OCI-M1 (cell line): ENCODE measurements at places on chromosomes 4 and X.

GRCh38 chr4:31548823-31549222 is 828.7 kb downstream of the PCDH7 start:
- DNase-seq, result peak; percentile 50

GRCh38 chr4:7354927-7355326 is 79.8 kb downstream of the PSAPL1 start:
- no peak for DNase-seq

DNA sequence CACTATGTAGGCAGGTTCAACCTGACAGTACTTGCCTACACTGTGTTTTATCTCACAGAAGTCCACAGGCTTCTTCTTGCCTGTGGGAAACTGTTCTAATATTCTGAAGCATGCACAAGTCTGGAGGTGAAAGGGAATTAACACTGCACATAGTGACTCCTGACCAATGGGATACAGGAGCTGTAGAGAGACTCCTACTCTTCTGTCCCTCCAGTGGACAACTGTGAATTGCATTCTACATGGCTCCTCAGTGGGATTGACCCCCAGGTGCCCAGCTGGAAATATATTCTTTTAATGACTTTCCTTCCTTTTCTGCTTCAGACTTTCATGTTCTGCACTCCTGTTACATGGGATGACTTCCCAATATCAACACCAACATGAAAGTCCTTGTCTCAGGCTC is 8.2 kb upstream of the YIPF6 start:
- DNase-seq, result peak; percentile 65

- no peak for DNase-seq
Measured at GRCh38 chr4:85769009-85769408, 294.1 kb downstream of the ARHGAP24 start.

- no peak for DNase-seq
Measured at GRCh38 chr4:16684097-16684496, 214.3 kb downstream of the LDB2 start.

GRCh38 chrX:68286076-68286475 is 147.2 kb downstream of the OPHN1 start:
- no peak for DNase-seq

DNA sequence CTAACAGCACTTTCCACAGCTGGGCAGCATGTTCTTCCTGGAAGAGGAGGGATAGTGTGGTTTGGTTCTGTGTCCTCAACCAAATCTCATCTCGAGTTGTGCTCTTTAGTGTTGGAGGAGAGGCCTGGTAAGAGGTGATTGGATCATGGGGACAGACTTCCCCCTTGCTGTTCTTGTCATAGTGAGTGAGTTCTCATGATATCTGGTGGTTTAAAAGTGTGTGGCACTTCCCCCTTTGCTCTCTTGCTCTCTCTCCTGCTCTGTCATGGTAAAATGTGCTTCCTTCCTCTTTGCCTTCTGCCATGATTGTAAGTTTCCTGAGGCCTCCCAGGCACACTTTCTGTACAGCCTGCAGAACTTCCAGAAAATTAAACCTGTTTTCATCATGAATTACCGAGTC is 133.7 kb upstream of the NDP start:
- peak; percentile 65 for DNase-seq

DNA sequence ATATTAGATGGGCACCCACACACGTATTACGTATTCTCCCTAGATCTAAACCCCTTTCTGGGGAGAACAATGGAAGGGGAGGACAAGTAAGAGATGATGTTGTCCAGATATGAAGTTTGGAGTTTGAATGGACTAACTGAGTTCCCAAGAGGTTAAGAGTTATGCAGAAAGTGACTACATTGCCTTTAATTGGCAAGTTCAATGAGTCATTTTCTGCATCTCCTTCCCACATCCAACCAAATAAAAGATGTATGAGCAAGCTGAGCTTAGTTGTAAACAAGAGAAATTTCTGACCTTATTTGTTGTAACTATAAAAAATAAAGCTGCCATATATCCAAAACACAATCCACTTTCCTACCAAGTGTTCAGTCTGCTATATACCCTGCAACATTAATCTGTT is 50.5 kb downstream of the TIGD2 start:
- DNase-seq, result no peak

DNA sequence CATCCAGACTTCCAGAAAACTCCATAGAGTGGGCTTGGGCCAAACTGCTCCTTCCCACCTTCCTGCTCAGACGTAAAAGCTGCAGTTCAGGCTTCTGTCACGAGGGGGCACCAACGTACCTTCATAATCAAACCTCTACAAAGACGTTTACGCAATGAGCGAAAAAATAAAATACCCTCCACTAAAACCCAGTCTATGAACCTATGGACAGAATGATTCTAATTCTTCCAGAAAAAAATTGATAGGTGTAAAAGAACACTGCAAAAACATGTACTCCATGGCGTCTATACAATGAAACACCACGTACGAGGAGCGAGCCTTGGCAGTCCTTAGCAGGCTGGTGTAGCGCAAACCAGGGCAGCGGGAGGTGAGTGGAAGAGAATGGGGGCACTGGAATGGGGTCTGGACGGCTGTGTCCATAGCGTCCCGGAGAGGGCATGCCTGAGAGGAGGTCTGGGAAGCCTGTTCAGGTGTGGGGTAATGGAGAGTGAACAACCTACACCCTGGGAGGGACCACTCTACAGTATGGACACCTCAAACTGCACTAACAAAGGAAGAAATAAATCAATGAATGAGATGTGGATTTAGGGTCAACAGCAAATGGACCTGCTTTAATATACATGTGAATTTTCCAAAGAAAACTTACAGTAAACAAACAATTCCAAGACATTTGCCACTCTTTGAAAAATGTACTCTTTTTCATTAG is 14.4 kb upstream of the RAB40A start:
- DNase-seq, result peak; percentile 79

DNA sequence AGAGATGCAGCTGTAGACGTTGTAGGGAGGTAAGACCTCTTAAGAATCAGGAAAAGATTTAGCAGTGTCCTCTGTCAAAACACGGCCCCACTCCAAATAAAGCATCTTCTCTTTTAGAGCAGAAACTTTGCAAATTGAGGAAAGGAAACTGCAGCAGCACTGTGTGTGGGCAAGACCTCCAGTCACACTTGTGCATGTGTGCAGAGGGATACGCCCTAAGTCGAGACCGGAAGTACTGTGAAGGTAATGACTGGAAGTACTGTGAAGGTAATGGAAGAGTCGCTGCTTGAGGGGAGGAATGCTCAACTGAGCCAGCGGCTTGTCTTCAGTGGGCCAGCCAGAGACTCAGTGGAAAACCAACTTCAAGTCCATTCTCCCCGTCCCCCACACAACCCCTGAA is 46.5 kb downstream of the EGF start:
- no peak for DNase-seq

GRCh38 chr4:10106421-10107039 is 10.1 kb downstream of the WDR1 start:
- peak; percentile 17 for DNase-seq
